ENCODE measurements at places on chromosomes 7 and 10.

GRCh38 chr7:47580811-47581331 lies 1.0 kb downstream of the TNS3 start:
- no peak for DNase-seq

DNA sequence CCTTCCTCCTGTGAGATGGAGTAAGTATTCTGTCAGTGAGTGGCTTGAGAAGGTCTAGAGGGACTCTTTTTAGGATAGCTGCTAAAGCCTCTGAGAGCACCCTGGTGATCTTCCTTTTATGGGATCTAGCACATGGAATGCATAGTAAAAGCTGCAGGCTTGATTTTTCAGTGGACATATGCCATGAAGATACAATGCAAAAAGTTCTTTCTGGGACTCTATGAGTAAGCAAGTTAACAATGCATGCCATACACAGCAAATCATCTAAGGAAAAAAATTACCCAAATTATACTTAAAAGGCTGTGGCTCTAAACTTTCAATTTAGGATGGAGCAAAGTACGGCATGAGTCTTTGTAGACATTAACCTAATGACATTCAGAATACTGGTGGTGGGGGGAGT lies 154.5 kb downstream of the SGMS1 start:
- no peak for DNase-seq

GRCh38 chr7:1053002-1053411 lies 8.7 kb downstream of the GPR146 start:
- DNase-seq: no peak

- DNase-seq: no peak
Measured at GRCh38 chr7:52500841-52501240, 534.6 kb upstream of the POM121L12 start.

DNA sequence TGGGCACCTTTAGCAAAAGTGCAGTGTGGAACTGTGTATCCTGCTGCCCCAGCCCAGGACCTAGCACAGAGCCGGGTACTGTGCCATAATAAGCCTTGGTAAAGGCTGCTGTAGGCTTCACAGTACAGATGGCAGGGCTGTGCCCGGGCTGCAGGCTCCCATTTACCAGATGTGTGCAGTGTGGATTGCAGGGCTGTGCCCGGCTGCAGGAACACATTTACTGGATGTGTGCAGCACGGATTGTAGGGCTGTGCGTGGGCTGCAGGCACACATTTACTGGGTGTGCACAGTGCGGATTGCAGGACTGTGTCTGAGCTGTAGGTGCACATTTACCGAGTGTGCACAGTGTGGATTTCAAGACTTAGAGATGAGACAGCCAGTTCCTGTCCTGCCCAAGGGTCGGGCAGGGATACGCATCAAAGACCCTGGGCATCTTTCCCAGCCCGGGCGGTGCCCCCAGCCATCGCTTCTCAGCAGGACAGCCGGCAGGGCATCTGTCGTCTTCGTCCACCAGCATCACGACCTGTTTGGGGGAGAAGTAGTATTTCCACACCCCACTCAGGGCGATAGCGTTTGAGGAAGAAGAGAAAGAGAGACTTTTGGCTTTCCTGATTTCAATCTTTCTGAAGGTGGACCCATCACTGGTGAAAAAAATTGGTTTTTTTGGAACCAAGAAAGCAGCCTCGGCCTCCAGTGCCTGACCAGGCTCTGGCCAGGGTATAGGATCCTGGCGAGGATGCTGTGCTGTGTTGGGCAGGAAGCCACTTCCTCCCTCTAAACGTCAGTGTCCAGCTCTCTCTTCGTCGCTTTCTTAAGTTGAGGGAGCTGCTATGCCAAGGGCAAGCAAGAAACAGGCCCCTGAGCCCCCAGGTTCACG lies 180.8 kb downstream of the CUX1 start:
- no peak for DNase-seq

GRCh38 chr10:117419921-117420320 lies 44.7 kb upstream of the PDZD8 start:
- DNase-seq: no peak

- DNase-seq: peak; percentile 27
Measured at GRCh38 chr7:43164757-43165156, 52.3 kb downstream of the HECW1 start.

DNA sequence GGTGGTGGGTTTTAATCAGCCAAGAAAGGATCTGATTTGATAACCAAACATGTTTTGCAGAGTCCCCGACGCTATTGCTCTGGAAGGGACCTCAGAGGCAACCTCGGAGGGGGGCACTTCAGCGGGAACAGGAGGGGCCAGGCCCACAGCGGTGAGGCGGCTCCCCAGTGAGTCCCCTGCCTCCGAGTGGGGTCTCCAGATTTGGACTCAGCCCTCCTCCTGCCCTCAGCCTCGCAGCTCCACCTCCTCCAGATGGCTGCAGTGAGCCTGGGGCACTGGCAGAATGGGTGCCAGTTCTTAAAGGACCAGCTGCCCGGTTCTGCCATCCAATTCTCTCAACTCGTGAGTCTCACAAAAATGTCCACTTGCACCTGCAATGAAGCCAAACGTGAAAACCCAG lies 61.0 kb upstream of the NANOS1 start:
- no peak for DNase-seq

DNA sequence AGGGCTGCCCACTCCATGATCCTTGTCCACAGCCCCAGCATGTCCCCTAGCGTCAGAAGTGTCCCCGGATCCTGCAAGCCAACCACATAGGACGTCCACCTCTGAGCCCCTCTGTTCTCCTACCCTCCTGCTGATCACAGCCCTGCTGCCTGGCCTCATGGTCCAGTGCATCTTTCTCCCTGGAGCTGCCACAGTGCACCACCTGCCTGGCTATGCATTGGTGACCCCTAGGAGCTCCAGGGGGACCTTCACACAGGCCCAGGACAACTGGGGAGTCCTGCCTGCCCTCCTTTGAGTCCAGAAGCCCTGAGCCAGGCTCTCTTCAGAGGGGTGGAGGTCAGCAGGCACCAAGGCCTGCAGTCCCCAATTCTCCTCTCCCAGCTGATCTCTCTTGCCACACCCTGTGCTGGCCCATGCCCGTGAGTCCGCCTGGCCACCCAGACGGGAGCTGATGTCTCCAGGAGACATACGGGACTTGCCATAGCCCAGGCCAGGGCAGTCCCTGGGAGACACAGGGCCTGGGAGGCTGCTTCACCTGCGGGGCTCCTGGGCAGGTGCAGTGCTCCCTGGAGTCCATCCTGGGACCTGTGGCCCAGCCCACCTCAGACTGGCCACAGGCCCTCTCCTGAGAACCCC lies 77.4 kb upstream of the RET start:
- no peak for DNase-seq

- DNase-seq: no peak
Measured at GRCh38 chr7:23594879-23595604, 2.1 kb upstream of the CCDC126 start.

DNA sequence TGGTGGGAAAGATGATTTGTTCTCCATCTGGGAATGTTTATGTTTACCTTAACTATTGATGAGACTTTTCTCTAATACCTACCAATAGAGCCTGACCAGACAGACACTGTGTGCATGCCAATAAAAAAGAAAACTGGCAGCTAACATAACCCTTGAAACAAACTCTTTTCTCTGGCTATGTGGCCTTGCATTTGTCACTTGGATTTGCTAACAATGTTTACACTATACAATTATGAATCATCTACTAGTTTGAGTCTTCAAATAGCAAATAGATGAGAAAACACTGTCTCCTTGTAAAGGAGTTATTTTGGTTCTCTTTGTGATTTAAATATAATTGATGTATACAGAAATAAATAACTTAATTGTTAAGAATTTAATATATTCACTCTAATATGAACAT lies 273.1 kb downstream of the SEMA3D start:
- DNase-seq: no peak

- DNase-seq: no peak
Measured at GRCh38 chr7:50330696-50331095, 26.2 kb downstream of the IKZF1 start.

DNA sequence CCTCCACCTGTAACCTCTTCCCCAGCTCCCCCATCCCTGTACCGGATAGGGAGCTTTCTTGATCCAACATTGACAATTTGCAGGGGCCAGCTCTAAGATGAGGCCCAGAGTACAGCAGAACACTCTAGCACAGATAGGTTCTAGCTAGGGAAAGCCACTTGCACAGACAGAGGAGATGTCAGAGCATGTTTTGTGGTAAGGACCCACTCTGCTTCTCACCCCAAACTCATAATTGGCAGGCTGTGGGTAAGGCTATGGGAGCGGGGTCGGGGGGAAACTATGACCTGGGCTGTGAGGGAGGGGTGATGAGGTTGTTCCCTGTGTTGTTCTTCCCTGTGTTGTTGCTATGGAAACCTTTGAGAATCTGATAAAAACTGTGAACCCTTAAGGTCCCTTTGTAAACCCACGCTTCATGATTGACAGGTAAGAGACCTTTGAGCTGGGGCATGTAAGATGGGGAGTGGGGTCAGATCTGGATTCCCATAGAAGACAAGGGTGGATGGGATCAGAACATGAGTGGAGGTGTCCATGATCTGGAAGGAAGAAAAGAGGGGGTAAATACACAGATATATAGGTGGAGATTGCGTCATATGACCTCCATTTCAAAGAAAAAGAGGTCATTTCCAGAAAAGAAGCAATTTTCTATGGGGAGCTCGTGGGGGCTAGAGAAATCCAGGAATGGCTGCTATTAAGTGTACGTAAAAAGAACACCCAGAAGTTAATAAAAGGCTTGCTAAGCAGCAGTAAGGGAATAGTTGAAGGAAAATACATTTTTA lies 4.0 kb downstream of the CALD1 start:
- no peak for DNase-seq

DNA sequence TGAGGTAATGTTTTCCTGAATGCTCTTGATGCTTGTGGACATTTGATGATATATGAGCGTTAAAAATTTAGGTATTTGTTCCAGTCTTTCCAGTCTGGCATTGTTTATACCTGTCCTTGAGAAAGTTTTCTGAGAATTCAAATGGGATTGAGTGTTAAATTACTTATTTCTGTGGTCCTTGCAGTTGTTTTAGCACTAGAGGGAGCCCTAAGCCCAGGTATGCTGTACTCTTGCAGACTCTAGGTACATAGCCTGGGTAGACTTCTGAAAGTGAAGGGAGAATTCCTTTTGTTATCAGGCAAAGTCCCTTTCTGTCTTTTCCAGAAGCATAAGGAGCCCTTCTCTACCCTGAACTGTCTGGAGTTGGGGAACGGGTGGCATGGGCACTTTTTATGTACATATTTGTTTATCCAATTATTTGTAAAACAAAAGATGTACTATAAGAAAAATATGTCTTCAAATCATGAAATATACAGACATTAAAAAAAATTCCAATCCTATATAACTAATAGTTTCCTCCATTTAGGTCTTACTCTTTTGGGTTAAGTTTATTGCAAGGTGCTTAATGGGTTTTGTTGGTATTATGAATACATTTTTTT lies 262.1 kb downstream of the ATRNL1 start:
- DNase-seq: peak; percentile 5

DNA sequence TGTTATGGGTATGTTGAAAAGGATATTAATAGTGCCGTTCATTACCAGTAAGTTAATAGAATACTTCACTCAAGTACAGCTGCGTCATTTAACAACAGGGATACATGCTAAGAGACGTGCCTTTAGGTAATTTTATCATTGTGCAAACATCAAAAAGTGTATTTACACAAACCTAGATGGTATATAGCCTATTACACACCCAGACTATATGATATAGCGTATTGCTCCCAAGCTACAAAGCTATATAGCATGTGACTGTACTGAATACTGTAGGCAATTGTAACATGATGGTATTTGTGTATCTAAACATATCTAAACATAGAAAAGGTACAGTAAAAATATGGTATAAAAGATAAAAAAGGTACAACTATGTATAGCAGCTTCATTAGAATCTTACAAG lies 11.1 kb upstream of the PRKG1 start:
- no peak for DNase-seq

DNA sequence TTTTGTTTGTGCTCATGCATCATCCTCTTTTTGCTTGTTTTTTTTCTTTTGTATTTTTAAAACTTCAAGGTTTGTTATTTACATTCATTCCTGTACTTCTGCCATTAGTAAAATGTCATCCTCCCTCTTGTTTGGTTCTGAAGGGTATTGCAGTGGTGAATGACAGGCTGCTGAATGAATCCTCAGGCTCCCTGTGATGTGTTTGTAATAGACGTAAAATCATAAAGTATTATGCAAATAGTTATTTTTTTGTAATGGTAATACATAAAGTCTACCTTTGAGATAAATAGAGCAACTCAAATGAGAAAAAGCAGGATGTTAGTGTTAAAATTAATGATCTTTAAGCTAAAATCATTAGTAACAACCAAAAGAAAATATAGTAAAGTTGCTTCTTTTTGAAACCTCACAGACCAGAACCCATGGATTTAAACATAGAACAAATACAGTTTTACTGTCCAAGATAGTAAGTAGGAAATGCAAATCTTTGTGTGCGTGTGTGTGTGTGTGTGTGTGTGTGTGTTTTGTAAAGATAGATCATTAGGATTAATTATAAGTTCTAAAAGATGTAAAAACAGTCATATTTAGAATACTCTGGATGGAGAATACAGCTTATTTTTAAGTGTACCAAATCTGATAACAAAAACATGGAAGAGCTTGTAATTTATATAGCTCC lies 4.5 kb downstream of the GLCCI1 start:
- peak; percentile 18 for DNase-seq

DNA sequence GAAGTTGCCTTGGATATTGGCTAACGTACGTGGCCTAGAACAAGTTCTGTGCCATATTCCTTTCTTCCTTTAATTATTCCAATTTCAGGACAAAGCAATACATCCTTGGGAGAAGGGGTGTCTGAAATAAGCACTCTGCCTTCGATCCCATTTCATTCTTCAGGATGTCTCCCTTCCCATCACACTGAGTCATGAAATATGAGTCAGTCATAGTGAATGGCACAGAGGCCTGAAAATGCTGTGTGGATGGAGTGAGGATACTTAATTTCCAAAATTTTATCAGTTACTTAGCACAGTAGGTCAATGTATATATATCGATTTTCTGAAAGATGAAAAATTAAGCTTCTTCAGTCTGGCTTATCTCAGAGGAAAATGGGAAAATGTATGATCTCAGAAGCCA lies 19.5 kb downstream of the EVX1 start:
- no peak for DNase-seq

DNA sequence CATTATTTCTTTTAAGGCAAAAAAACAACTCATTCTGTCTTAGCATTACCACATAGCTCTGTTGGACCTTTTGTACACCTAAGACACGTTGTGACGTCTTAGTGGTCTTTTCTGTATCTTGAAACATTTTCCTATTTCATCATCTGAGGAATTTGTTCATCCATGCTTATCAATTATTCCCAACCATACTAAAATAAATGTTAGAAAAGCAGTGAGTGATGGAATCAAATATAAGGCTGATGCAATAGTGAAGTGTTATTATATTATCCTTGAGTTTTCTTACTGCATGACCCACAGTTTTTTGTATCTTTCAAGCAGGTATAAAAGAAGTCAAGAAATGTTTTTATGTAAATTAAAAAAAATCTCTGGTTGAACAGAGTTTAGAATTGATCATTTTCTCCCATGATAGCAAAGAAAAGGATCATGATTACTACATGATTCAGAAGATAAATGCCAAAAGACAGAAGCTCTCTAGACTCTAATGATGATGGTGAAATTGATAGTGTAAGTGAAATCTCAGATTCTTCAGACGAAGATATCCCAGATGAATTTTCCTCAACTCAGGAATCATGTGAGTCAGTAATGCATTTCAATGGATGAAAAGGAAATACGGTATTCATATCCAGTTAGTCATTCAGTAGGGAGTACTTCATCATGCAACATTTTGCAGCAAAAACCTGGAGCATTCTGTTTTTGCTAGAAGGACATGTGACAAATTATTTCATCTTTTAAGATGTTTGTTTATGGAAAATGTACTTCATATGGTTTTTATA lies 51.4 kb downstream of the CELF2 start:
- no peak for DNase-seq

GRCh38 chr7:139784648-139785047 lies 6.8 kb upstream of the HIPK2 start:
- no peak for DNase-seq
